ENCODE measurements at places on chromosomes 6 and 20. TPM values are rescaled to one million over a fixed set of nuclear protein-coding genes. Genes with fewer than 3 reads are reported as not detected.

DNA sequence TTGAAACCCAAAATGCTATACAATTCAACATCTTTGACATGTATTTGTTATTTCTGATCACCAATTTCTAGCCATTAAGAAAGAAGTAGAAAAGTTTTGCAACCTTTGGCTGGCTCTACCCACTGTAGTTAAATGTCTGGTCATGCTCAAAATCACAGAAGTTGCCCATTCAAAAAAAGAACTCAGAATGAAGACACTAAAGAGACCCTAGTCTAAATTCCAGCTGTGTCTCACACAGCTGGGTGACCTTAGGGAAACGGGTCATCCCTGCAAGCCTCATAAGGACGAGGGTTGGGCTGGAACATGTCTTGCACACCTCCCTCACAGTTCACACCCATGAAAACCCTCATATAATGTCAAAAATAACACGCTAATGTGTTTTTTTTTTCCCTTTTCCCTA lies 10.3 kb downstream of the FOXQ1 start:
- DNase-seq, result no peak

EFCAB8 gene
- 0.10 TPM for total RNA-seq

SIRPD gene
- not detected for total RNA-seq

GRCh38 chr6:144897441-144897921 lies 612.3 kb downstream of the UTRN start:
- DNase-seq, result peak; percentile 37

CLVS2 gene
- total RNA-seq, result not detected

Data from HT-29 (cell line).